ENCODE measurements at places on chromosomes 11 and 22.
A peak's percentile ranks its signal among the peaks of the same experiment; 100 is the strongest.

- DNase-seq = no peak
Observed at GRCh38 chr11:68460741-68461574, at the start of gene PPP6R3. PPP6R3 (plus strand) TSS chr11:68460752; CDS start chr11:68537665, 76,913 bp downstream.

DNA sequence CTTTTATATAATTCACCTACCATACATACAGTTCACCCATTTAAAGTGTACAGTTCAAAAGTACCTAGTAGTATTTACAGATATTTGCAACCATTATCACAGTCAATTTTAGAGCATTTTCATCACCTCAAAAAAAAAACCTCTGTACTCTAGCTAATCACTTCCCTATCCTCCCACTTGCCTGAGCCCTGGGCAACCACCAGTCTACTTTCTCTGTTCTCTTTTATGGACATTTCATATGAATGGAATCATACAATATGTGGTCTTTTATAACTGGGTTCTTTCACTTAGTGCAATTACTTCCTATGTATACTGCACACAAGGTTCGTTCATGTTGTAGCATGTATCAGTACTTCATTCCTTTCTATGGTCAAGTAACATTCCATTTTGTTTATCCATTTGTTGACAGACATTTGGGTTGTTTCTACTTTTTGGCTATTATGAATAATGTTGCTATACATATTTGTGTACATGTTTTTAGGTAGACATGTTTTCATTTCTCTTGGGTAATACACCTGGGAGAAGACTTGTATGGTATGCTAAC, 17.8 kb upstream of the NEU3 start:
- no peak for DNase-seq

GRCh38 chr11:66888282-66888681, 31.4 kb downstream of the LRFN4 start:
- DNase-seq = no peak

DNA sequence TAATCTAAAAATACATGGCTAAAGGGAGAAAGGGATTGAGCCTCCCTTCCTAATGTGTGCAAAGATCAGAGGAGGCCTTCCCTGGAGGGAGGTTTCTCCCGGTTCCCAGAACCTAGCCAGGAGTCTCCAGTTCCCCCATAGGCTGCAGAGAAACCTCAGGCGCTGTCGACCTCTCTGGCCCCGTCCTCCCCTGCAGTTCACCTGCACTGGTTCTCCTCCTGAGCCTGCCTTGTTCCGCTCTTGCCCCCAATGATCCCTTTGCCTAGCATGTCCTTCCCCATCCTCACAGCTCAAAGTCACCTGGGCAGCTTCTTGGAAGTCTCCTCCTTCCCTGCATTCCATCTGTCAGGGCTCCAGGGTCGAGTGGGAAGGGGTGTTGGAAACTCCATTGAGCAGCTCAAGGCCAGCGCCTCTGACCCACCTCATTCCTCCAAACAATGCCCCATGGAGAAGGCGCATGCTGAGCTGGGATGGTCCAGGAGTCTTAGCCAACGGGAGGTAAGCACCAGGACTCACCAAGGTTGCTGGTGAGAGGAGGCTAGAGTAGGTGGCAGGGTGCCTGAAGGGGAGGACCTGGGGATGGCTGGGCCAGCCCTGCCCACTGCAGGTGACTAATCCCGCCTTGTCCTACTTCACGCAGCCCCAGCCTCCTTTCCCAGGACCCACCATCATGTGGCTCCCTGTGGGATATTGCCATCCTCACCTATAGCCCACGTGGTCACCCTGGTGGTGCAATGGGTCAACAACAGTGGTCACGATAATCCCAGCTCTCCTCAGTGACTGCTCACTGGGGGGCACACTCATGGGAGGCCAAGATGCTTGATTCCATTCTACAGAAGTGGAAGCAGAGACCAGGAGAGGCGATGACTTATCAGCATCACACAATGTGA, 15.4 kb downstream of the RSPH14 start:
- no peak for DNase-seq

DNA sequence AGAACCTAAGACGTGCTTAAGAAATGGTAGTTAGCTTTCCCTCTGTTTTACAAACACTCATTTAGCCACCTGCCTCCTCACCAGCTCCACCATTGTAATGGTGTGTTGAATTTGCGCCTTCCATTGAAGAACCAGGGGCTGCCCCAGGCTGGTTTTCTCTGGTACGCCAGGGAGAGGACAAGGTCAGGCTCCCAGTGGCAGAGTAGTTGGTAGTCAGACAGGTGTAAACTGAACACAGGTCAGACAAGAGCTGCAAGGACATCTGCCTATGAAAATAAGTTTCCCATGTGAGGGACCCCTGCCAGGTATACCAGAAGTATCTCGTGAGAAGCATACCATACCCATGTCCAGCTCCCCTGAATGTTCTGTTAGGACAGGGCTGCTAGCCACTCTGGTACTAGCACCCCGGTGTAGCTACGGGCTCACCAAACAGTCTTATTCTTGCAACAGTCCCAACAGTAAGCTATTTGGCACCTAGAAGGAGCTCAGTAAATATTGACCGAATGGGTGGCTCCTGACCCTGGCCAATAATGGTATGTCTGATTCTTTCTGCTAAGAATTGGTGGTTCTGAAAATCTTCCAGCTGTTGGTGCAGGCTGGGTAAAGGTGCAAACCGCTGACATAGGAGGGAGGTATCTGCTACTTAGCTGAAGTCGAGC, 359.0 kb downstream of the LARGE1 start:
- no peak for DNase-seq

DNA sequence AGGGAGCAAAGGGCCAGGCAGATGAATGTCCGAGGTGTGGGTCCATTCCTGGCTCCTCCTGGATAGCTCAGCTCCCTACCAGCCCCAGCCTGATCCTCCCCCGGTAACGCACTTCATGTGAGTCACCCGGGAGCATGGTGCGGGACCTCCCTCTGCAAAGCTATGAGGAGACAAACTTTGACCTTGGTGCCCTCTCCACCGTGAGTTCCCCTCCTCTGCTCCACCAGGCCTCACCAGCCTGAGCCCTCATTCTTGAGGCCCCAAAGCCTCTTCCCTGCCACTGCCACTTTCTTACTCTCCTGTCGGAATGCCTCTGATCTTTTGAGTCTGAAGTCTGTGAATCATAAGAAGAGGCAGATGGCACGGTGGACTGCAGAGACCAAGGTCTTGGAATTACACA, 37.4 kb upstream of the CD82 start:
- no peak for DNase-seq

GRCh38 chr11:104370478-104370877, 206.5 kb upstream of the PDGFD start:
- no peak for DNase-seq

- DNase-seq = no peak
Observed at GRCh38 chr11:134176284-134176683, 47.5 kb downstream of the NCAPD3 start.

GRCh38 chr11:78698612-78699011, 123.9 kb upstream of the NARS2 start:
- no peak for DNase-seq

- DNase-seq = no peak
Observed at GRCh38 chr11:118343248-118343647, 743 bp upstream of the CD3D start.

GRCh38 chr11:128179039-128179438, 408.3 kb downstream of the ETS1 start:
- DNase-seq = no peak

- no peak for DNase-seq
Observed at GRCh38 chr22:31079095-31079642, 1.9 kb upstream of the SMTN start.

GRCh38 chr11:120335908-120336640, at the start of gene ARHGEF12:
ARHGEF12 (plus strand) TSS chr11:120336413; CDS start chr11:120337244, 831 bp downstream.
- peak; percentile 95 for DNase-seq

GRCh38 chr22:37263966-37264887, 18.1 kb upstream of the CYTH4 start:
- no peak for DNase-seq

DNA sequence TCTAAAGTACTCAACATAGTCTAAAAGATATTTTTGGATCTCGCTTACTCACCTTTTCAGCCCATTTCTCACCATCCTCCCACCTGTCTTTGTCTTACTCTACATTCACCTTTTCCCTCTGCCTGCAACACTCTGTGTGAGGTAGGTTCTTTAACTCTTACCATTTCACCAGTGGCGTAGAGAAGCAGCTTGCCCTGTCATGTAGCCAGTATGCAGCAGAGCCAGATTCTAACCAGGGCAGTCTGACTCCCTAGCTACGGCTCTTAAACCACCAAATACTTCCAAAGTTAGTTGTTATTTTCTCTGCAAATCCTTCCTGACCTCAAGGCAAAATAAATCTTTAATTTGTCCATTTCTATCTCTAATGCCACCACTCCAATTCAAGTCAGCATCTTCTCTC, 7.5 kb downstream of the ALG8 start:
- DNase-seq = no peak
